ENCODE measurements at places on chromosomes 7 and 10.

GRCh38 chr7:138243430-138243829 is 167.2 kb downstream of the AKR1D1 start:
- DNase-seq, result peak; percentile 3

DNA sequence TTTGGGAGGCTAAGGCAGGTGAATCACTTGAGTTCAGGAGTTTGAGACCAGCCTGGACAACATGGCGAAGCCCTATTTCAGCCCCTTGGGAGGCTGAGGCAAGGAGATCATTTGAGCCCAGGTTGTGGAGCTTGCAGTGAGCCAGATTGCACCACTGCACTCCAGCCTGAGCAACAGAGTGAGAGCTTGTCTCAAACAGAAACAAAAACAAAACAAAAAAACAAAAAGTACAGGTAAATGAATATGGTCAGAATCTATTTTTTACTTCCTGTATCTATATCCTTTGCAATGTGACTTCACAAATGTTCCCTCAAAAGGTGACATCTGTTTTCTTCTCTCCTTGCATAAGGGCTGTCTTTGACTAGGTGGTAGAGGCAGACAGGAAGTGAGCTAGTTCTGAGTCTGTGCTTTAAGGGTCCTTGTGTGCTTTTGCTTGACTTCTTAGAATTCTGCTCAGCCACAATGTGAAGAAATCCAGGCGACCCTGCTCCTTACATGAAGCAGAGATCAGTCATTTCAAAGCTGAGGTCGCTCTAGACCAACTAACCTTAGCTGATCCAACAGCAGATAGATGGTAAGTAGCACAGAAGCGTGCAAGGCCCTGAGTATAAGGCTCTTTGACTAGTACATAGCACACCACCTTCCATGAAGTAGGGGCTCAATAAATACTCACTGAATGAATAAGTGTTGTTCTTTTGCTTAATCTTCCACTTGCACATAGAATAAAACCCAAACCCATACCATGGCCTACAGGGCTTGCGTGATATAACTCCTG is 423.2 kb upstream of the PCDH15 start:
- DNase-seq, result no peak

DNA sequence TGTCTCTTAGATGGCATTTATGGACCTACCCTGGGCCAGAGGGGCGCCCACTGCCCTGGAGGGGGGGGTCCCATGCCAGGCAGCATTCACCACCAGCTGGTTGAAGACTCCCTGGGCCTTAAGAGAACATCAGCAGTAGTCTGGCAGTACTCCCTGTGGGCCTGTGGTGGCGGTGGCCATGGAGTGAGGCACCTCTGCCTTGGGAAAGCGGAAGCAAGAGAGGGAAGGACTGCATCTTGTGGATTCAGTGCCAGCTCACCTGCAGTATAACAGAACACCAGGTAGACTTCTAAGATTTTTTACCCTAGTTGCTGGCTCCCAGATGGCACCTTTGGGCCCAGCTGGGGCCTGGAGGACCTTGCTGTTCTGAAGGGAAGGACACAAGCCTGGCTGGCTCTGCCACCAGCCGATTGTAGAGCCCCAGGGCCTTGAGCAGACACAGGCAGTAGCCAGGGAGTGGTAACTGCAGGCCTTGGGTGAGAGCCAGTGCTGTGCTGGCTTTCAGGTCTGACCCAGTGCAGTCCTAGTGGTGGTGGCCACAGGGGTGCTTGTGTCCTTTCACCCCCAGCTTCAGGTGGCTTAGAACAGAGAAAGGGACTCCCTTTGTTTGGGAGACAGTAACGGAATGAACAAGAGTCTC is 15.8 kb downstream of the PLAC9 start:
- DNase-seq, result no peak

GRCh38 chr7:40851001-40851400 is 716.2 kb downstream of the SUGCT start:
- no peak for DNase-seq

- DNase-seq, result no peak
Measured at GRCh38 chr10:43061760-43062159, 15.1 kb upstream of the RET start.

DNA sequence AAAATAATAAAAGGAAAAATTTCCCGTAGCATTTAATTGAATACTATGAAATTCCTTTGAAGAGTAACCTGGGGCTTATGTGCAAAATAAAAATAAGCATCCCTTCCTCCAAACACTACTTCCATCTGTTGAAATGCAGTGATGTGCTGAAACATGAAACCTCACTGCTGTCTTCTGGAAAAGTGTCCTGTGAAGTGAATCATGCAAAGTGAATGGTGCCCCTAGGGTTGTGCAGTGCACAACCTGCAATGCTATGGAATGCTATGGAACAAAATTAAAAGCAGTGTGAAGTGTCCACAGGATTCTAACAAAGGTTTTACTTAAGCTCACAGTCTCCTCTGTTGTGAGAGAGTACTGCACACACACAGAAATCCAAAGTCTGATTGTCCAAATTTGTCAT is 480.9 kb downstream of the ETV1 start:
- peak; percentile 42 for DNase-seq

DNA sequence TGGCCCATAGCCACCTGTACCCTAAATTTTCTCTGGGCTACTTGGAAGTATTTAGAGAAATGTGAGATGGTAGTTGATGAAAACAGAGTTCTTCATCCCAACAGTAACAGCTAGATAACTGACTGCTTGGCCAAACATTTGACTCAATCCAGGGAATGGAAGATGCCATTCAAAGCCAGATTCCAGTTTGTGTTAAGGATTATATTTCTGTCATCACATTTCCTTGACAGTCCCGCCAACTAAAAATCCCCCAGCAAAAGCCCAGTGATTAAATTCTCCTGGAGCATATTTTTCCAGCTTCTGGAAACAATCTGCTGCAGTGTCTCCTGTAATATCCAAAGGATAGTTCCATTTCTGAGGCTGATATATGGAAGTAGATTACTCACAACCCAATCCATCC is 45.4 kb upstream of the PTN start:
- no peak for DNase-seq

DNA sequence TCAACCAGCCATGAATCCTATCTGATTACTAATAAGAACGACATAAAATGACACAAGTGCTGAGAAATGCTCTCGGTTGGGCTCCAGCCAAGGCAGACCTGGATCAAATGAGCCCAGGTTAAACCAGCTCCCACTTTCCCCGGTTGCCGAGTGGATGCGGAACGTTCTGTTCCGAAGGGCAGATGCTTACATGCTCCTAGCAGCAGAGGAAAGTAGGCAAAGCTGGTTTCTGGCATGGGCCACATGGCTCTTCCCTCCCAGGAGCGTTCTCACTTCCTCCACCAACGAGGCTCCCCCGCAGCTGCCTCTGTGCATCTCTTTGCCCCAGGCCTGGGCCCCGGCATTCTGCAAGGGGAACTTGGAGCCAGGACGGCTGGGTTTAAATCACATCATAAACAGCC is 61.8 kb upstream of the SDK1 start:
- no peak for DNase-seq

DNA sequence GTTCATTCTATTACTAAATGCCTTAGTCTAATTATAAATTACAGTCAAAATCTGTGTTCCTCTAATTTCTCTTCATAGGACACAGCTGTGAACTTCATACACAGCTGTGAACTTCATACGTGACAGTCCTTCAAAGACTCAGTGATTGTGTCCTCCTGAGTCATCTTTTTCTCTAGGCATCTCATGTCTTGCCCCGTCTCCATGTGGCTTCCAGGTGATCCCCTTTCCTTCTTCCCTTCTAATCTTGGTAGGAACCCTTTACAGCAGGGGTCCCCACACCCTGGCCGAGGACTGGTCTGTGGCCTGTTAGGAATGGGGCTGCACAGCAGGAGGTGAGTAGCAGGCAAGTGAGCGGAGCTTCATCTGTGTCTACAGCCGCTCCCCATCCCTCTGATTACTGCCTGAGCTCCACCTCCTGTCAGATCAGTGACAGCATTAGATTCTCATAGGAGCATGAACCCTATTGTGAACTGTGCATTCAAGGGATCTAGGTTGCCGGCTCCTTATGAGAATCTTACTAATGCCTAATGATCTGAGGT is 14.0 kb upstream of the EIF5AL1 start:
- DNase-seq, result no peak

DNA sequence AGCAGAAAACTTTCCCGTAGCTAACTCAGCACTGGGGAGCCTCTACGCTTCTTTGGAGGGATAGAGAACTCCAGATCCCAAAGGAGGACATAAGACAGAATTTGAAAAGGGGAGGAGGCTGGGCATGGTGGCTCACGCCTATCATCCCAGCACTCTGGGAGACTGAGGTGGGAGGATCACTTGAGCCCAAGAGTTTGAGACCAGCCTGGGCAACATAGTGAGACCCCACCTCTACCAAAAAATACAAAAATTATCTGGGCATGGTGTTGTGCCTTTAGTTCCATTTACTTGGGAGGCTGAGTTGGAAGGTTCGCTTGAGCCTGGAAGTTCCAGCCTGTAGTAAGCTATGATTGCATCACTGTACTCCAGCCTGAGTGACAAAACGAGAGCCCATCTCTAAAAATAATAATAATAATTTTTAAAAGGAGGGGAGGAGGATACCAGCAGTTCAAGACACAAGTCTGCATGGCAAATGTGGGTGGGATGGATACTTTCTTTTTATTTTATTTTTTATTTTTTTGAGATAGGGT is 165.9 kb upstream of the SH2B2 start:
- DNase-seq, result no peak

DNA sequence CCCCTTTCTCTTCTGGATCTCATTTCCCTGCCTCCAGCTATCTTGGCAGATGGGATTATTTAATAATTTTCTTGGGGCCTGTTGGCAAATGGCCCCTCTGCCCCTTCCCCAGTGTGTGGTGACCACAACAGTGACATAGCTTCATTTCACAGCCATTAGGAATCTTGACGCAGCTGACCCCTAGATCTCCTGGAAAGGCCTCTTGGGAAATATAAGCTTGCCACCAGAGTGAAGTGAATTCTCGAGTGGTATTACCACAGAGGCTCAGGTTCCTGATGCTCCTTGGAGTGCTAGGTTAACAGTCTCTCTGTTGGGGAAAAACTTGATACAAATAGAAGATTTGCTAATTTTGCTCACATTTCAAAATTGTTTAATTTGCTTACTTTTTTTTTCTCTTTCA is 57.8 kb downstream of the AUTS2 start:
- no peak for DNase-seq

- DNase-seq, result peak; percentile 43
Measured at GRCh38 chr7:44962483-44963251, 16.1 kb downstream of the MYO1G start.
